ENCODE measurements at places on chromosomes 12 and 14.

GRCh38 chr14:90724866-90725265 lies 91.4 kb downstream of the TTC7B start:
- no peaks in the 10 kb centered on the region for H3K27me3 ChIP-seq
- no peak overlapping the region for H3K4me3 ChIP-seq
- no peaks in the 10 kb centered on the region for H3K36me3 ChIP-seq

GRCh38 chr12:12673296-12673695 lies 22.7 kb downstream of the GPR19 start:
- no peak overlapping the region for H3K4me3 ChIP-seq
- DNase-seq: no peak
- H3K4me1 ChIP-seq: peaks cover 18% of the 10 kb centered on the region
- H3K27me3 ChIP-seq: no peaks in the 10 kb centered on the region
- no peak overlapping the region for H3K27ac ChIP-seq

GRCh38 chr14:68076451-68076850 lies 256.9 kb downstream of the RAD51B start:
- no peaks in the 10 kb centered on the region for H3K36me3 ChIP-seq
- H3K4me1 ChIP-seq: no peaks in the 10 kb centered on the region
- no peak overlapping the region for H3K27ac ChIP-seq
- H3K4me3 ChIP-seq: no peak overlapping the region
- no peaks in the 10 kb centered on the region for H3K27me3 ChIP-seq

DNA sequence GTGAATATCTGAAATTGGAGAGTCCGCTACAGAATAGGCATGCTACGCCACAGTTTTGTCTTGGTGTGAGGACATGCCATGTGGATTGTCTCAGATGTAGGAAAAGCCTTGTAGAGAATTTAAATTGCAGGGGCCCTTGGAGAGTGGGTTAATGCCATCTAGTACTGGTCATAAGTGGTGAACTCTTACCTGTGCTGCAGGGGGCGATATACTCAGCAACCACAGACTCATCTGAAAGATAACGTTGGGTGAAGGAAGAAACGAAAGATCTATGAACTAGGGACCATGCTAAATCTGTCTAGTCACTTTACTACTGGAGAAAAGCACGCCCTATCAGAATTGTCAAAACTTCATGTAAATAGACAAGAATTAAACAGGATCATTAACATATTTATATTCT lies 33.7 kb upstream of the A2M start:
- no peaks in the 10 kb centered on the region for H3K4me1 ChIP-seq
- H3K36me3 ChIP-seq: no peaks in the 10 kb centered on the region
- H3K4me3 ChIP-seq: no peak overlapping the region
- H3K27ac ChIP-seq: no peak overlapping the region

- peak overlapping the region; percentile 94 for H3K27ac ChIP-seq
- DNase-seq: peak; percentile 91
- no peaks in the 10 kb centered on the region for H3K27me3 ChIP-seq
- no peak overlapping the region for H3K4me3 ChIP-seq
- no peaks in the 10 kb centered on the region for H3K36me3 ChIP-seq
Observed at GRCh38 chr14:103121846-103122584, 1.2 kb upstream of the TNFAIP2 start.

DNA sequence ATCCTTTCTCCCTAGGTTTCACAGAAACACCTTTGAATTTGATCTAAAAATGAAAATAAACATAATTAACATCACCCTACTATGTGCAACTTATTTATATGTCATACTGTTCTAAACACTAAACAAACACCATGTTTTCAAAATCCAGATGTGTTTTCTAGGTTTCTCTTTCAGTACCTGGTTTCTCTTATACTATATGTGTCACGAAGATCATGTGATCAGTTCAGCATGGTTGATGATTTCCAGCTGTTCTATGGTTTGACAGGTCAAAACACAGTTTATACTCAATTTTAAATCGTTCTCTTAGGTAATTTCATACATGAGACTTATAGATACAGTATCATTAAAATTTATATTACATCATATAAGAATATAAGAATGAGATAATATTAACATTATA lies 373.1 kb downstream of the SOX5 start:
- no peak overlapping the region for H3K4me3 ChIP-seq
- no peaks in the 10 kb centered on the region for H3K36me3 ChIP-seq
- H3K27me3 ChIP-seq: no peaks in the 10 kb centered on the region
- no peaks in the 10 kb centered on the region for H3K4me1 ChIP-seq
- H3K27ac ChIP-seq: no peak overlapping the region

DNA sequence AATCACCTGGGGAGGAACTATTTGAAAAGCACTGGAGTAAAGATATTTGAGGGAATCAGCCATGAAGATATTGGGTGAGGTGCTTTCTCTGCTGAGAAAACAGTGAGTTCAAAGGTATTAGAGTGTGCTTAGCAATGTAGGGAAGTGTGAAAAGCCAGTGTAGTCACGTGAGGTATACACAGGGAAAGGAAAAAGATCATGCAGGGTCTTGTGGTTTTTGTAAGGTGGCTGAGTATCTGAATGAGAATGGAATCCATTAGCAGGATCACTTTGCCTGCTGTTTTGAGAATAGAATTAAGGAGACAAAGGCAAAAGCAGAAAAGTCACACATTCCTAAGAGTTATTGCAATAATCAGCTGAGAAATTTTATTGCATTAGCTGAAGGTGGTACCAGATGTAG lies 193.0 kb downstream of the PIK3C2G start:
- no peaks in the 10 kb centered on the region for H3K36me3 ChIP-seq
- no peak overlapping the region for H3K4me3 ChIP-seq
- peak; percentile 75 for DNase-seq
- H3K27me3 ChIP-seq: no peaks in the 10 kb centered on the region

DNA sequence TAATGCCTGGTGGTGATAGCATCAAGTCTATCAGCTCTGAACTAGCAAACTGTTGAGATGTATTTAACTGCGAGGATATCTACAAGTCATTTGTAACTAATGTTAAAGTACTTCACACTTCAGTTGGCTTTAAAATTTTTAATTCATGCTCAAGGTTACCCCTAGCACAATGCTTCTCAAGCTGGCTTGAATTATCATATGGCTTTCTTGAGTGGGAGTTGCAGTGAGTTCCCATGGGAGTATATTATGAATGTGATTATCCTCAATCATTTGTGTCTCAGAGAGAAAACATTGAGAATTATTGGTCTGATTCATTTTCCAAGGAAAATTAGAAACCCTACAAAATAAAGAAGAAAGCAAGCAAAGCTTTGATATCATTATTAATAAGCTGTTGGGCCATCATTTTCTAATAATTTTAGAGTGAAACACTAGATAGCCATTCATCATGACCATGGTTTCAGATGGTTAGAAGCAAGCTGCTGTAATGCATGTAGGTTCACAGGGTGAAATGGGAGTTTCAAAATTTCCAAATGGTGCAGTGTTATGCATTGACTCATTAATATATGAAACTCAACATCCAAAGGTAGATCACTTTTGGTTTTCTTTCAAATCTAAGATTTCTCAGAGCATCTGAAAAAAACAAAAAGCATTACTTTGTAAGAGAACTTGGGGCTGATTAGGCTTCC lies 11.8 kb upstream of the KRAS start:
- H3K27ac ChIP-seq: no peak overlapping the region
- peaks cover 15% of the 10 kb centered on the region for H3K4me1 ChIP-seq

GRCh38 chr12:115032521-115032920 lies 348.5 kb upstream of the TBX3 start:
- no peak for DNase-seq
- H3K4me1 ChIP-seq: no peaks in the 10 kb centered on the region
- H3K4me3 ChIP-seq: no peak overlapping the region
- H3K27me3 ChIP-seq: peaks cover 8% of the 10 kb centered on the region
- no peak overlapping the region for H3K27ac ChIP-seq
- H3K36me3 ChIP-seq: no peaks in the 10 kb centered on the region

DNA sequence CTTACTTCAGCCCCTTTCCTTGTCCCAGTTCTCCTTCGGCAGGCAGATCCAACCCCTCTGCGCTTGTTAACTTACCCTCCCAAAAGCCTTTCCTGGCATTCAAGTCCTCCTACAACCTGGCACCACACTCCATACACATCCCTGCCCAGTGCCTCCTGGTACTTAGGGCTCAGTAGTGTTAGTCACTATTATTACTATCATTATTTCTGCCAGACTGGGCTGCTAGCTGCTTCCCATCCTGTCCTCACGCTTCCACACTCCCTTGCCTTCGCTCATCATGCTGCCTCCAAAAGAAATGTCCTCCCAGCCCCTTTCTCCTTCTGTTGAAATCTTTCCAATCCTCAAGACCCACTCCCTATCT lies 1.6 kb upstream of the HDAC7 start:
- peaks cover 10% of the 10 kb centered on the region for H3K36me3 ChIP-seq
- H3K27ac ChIP-seq: peak overlapping the region; percentile 96
- H3K27me3 ChIP-seq: no peaks in the 10 kb centered on the region
- no peak for DNase-seq

GRCh38 chr14:52325126-52325525 lies 11.0 kb downstream of the PTGER2 start:
- H3K4me1 ChIP-seq: no peaks in the 10 kb centered on the region
- no peaks in the 10 kb centered on the region for H3K36me3 ChIP-seq
- H3K27me3 ChIP-seq: no peaks in the 10 kb centered on the region
- no peak for DNase-seq
- no peak overlapping the region for H3K4me3 ChIP-seq

DNA sequence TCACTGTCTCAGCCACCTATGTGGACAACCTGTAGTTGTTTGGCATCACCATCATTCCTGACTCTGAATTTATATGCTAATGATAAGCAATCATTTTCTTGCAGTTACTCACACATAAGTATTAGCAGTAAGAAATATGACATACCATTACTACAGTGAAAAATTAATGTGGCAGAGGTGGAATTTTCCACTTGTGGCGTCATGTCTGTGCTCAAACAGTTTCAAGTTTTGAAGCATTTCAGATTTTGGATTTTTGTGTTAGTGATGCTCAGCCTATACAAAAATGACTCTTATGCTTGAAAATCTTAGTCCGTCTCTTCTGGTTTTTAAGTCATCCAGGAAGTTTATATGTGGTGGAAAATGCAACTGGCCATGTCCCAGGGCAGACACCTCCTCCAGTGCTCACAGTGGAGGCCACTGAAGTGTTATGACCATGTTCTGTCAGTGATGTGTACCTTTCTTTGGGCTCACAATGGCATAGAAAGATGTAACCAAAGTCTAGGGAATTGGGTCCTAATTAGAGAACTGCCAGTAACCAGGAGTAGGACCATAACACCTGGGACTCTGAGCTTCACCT lies 220.6 kb downstream of the SYT1 start:
- no peak overlapping the region for H3K4me3 ChIP-seq
- no peak overlapping the region for H3K27ac ChIP-seq
- no peak for DNase-seq
- H3K27me3 ChIP-seq: no peaks in the 10 kb centered on the region
- no peaks in the 10 kb centered on the region for H3K36me3 ChIP-seq

DNA sequence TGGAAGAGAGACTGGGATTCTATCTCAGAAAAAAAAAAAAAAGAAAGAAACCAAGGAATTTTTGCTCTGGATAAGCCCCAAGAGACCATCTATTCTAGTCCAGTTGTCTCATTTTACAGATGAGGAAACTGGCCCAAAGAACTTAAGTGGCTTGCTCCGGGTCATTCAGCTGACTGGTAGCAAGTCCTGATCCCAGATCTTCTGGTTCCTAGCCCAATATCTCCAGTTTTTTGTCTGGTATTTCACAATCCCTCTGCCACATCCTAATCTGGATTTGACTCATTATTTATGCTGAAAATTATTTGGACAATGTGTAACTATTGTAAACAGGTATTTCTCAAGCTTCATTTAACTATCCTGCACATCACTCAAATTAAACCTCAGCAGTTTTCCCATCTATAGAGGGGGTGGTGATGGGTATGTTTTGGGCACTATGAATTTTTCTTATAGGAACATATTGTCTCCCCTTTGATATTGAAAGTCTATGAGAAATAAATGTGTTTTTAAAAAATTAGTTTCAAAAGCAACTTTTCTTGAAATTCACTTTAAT lies 43.4 kb downstream of the PPP2R5E start:
- H3K27ac ChIP-seq: no peak overlapping the region
- no peak overlapping the region for H3K4me3 ChIP-seq
- H3K36me3 ChIP-seq: peaks cover 3% of the 10 kb centered on the region
- no peaks in the 10 kb centered on the region for H3K4me1 ChIP-seq
- DNase-seq: no peak

GRCh38 chr12:102618197-102618877 lies 138.0 kb upstream of the IGF1 start:
- no peak overlapping the region for H3K27ac ChIP-seq
- no peak overlapping the region for H3K4me3 ChIP-seq
- H3K36me3 ChIP-seq: no peaks in the 10 kb centered on the region
- H3K4me1 ChIP-seq: no peaks in the 10 kb centered on the region
- no peaks in the 10 kb centered on the region for H3K27me3 ChIP-seq

DNA sequence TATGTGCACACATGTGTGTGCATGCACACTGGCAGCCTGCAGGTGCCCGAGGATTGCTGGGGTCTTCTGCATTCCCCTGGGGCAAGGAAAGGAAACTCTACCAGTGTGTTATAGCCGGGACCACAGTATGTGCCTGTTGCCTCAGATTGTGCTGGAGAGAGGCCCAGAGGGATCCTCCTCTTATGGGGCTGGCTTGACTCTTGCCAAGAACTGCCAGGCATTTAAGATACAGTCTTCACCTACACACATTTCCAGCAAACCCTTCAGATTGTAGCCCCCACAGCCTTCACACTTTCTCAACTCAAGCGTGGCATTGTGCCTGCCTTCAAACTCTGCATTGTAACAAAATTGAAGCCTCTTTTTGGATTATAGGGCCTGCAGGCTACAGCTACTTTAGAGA lies 176.7 kb upstream of the DYRK2 start:
- H3K27me3 ChIP-seq: no peaks in the 10 kb centered on the region
- DNase-seq: no peak
- peaks cover 6% of the 10 kb centered on the region for H3K4me1 ChIP-seq
- H3K4me3 ChIP-seq: no peak overlapping the region

DNA sequence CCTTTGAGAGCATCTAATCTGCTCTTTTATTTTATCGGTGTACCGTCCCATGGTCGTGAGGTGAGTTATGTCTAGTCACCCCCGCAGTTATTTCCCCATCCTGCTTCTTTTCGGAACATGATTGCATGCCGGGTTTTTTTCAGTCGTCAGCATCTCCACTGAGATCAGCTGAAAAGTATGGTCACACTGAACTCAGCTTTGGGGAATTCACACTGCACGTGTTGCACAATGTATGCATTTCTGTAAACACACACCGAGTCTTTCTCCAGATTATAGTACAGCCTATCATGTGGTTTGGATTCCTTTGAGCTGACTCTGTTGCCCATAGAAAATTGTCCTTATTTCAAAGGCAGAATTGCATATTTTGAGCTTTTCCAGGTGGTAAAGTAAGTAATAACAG lies 24.6 kb downstream of the PLXNC1 start:
- DNase-seq: no peak
- H3K27ac ChIP-seq: no peak overlapping the region
- peaks cover 3% of the 10 kb centered on the region for H3K4me1 ChIP-seq
- no peaks in the 10 kb centered on the region for H3K36me3 ChIP-seq
- H3K4me3 ChIP-seq: no peak overlapping the region

DNA sequence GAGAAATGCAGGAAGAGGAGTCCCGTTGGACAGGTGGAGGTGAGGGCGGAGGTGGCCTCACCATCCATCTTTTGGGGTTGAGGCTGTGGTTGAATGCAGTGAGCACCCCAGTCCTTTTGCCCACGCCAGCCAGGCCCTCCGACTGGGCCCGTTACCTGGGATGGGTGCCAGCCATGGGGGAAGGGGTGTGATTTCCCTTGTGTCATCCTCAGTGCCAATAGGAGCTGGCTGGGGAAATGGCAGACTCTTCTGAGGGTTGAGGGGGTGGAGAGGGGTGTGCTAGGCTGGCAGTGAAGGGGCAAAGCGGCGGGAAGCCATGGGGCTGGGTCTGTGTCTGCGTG lies 9.6 kb downstream of the KCNH3 start:
- H3K36me3 ChIP-seq: no peaks in the 10 kb centered on the region
- no peak for DNase-seq
- peaks cover 57% of the 10 kb centered on the region for H3K27me3 ChIP-seq
- H3K27ac ChIP-seq: no peak overlapping the region
- H3K4me1 ChIP-seq: peaks cover 7% of the 10 kb centered on the region

Data from endodermal cell (in vitro differentiated cells).